ENCODE measurements at places on chromosomes 4 and X.

- no peak for DNase-seq
Measured at GRCh38 chr4:140568507-140569306, at the start of gene UCP1. TSS of gene UCP1 (minus strand) at chr4:140568961. CDS start at chr4:140568729, 232 bp downstream.

DNA sequence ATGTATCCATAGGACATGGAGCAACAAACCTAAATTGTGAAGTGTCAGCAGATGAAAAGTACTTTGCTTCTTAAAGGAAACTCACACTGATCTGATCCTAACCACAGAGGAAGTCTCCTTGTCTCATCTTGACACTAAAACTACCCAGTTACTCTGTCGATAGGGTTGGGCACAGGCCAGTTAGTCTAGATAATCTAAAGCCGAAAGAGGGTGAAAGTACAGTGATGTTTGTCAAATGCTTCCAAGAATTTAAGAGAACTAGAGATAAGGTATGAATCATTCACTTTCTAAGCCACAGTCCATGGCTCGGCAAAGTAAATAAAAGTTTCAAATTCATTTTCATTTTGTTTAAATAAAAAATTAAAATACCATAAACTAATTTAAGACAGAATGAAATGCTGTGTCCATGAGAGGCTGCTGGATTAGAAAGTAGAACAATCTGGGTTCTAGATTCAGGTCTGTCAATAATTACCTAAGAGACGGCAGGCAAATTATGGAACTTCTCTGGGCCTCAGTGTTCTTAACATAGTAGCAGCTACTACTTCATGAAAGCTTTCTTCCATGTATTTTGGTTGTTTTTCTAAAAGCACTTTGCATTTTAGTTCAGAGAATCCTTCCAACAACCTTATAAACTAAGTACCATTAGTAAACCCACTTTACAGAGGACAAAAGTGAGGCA, 176.7 kb downstream of the LDB2 start:
- no peak for DNase-seq

DNA sequence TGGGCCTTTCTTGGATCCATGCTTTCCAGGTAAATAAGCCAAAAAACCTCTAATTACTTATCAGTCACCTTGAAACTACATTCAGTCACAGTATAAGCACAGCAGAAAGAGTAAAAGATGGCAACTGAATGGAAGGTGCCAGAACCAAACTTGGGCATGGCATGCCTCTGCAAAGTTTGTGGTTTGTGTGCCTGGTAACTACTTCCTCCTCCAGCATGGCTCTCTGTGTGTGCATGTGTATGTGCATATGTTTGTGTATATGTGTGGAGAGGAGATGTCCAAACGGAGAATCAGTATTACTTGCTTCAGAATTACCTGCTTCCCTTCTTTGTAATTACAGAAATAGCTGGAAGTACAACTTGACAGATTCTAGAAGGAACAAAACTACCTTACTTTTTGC, 67.5 kb downstream of the AGTR2 start:
- no peak for DNase-seq

GRCh38 chr4:187188741-187189140, 465.1 kb upstream of the FAT1 start:
- no peak for DNase-seq

- DNase-seq: no peak
Measured at GRCh38 chr4:15149234-15149838, 147.1 kb downstream of the CPEB2 start.

DNA sequence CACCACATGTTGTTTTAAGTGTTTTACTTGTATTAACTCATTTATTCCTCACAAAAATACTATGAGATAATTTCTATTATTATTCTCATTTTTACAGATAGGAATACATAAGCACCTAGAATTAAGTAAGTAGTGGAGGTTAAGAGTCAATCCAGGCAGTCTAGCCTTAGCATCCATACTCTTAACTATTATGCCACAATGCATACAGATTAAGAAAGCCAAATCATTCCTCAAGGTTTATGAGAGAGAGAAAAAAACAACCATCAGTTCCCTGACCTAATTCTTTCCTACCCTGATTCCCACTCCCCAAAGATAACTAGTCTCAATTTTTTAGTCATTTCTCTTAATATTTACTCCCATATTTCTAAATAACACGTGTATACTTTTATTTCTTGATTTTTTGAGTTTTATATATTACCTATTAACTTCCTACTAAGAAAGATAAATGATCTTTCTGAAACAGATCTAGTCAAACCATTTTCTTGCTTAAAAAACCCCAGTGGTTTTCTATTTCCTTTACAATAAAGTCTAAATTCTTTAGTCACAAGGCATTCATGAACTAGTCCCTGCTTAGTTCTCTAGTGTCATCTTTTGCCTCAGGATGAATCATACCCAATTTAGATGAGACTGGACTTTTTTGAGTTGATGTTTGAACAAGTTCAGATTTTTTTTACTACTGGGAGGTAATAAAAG, 16.0 kb downstream of the UBA6 start:
- DNase-seq: no peak

DNA sequence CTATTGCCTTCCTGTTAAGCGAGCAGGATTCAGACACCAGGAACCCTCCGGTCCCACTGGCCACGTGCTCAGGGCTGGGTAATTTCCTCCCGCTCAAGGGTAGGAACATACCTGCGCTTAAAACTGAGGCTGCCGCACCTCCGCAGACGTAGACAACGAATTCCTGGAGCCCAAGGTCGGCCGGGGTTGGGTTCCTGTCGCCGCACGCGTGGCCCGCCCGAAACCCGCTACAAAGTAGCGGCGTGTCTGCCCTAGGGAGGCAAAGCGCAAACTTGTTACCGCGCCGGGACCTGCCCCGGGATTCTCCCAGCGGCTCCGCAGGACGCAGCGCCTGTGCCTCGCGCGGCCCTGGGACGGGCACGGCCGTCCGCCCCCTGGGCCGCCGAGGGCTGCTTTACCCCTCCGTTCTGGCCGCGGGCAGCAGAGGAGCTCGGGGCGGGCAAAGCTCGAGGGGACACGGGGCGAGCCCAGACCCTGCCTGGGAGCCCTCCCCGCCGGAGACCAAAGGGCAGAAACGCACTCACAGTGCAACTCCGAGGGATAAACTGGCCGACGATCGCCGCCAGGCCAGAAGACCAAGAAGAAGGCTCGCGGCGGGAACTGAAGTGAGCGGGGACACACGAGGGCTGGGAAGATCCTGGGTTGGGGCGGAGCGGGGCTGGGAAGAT, at the start of gene ERVMER34-1:
TSS of gene ERVMER34-1 (minus strand) at position 607 of the 668 bp plus-strand sequence. CDS start 5,905 bp downstream, outside the sequence.
- DNase-seq: no peak

GRCh38 chrX:154384284-154384892, 5.3 kb downstream of the EMD start:
- DNase-seq: no peak

DNA sequence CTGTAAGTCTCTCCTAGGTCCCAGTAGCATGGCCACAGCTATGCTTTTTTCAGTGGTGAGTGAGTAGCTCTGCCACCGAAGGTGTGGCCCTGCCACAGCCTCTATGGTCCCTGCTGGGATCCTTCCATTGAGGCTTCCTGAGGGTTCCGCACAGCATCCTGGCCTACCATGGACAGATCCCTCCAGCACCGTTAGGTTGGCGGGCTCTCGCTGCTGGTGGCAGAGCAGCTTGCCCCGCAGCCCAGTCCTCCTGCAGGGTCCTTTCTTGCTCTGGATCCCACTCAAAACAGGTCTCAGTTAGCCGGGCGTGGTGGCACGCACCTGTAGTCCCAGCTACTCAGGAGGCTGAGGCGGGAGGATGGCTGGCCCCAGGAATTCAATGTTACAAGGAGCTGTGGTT, 2.4 kb upstream of the PDZD4 start:
- no peak for DNase-seq

DNA sequence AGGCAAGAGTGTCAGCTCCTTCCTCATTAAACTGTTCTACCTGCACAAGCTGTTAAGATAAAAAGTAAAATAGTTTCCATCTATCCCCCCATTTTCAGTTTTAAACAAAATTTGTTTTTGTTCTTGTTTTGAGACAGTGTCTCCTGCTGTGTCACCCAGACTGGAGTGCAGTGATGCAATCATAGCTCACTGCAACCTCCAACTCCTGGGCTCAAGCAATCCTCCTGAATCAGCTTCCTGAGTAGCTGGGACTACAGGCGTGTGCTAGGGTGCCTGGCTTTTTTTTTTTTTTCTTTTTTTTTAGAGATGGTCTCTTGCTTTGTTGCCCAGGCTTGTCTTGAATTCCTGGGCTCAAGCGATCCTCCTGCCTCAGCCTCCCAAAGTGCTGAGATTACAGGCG, 105.4 kb downstream of the HS6ST2 start:
- DNase-seq: no peak

DNA sequence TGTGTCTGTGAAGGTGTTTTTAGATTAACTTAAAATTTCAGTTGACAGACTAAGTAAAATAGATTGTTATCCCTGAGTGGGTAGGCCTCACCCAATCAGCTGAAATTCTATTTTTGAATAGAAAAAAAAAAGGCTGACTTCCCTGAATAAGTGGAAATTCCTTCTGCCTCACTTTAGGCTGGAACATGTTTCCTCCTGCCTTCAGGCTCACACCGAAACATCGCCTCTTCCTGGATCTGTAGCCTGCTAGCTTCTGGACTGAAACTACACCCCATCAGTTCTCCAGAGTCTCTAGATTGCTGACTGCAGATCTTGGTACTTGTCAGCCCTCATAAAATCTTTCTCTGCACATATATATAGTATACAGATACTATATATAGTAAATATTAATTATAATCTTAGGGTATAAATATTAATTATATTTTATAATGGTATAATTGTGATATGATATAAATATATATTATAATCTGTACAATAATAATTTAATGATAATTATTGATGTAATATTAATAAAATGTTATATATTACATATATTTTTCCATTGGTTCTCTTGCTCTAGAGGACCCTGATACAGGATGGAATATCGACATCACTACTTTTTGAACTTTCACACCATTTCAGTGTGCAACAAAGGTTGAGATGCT, 13.7 kb upstream of the SLIT2 start:
- DNase-seq: no peak

- no peak for DNase-seq
Measured at GRCh38 chrX:1072637-1073377, 139.6 kb downstream of the CRLF2 start.

Data from GM18507 (cell line).